ENCODE measurements at places on chromosomes 12 and 14. TPM values are rescaled to one million over a fixed set of nuclear protein-coding genes. Genes with fewer than 3 reads are reported as not detected.

OR6C65 gene
- total RNA-seq: not detected

SCFD1 gene
- 63.8 TPM for total RNA-seq

RAPGEF3 gene
- total RNA-seq: 0.62 TPM

SLC41A2 gene
- total RNA-seq: 22.3 TPM

DNM1L gene
- total RNA-seq: 60.3 TPM
